EH (cell line): ENCODE measurements at places on chromosomes 1 and 21.

DNA sequence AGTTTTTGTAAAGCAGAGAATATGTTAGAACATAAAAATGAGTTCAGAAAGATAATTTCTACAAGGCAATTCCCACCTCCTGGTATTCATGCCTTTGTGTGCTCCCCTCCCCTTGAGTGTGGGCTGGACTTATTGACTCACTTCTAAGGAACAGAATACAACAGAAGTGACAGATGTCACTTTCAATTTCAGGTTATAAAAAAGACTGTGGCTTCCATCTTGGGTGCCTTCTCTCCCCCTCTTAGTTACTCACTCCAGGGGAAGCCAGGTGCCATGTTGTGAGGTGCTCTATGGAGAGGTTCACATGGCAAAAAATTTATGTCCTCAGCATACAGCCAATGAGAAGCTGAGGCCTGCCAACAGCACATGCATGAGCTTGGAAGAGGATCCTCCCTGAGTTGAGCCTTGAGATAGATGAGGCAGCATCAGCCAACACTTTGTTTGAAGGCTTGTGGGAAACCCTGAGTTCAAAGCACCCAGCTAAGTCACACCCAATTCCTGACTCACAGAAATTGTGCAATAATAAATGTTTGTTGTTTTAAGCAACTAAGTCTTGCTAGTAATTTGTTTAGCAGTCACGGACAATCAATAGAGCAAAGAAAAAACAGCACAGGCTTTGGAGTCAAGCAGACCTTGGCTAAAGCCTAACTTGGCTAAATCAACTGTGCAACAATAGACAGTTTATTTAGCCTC is 73.5 kb upstream of the NGF start:
- peak; percentile 87 for DNase-seq

DNA sequence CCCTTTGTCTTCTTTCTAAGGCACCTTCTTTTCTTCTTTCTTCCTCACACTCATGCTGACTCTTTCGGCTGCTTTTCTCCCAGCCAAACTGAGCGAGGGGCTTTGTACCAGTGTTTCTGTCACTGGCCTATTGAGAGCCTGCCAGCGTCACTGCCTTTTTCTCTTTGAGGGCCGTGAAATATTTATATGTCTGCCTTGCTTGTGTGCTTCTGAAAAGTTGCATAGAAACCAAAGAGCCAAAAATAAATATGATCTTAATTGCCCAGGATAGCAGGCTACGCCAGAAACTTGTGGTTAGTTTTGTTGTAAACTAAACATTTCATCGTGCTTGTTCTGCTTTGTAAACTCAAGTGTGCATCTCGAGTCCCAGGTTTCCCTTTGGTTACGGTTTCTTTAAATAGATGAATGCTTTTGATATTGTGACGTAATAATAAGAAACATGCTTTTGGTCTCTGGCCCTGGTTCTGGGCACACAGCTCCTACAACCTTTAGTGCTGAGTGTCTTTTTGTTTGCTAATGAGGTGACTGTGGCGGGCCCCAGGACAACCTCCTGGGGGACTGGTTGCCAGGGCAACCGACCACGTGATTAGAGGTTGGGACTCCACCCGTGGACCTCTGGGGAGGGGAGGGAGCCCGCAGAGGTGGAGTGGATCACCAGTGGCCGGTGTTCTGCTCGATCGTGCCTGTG is 10.8 kb downstream of the SLC37A1 start:
- DNase-seq = peak; percentile 51

GRCh38 chr1:53572065-53572814 is 113.0 kb downstream of the DMRTB1 start:
- DNase-seq = peak; percentile 91

- DNase-seq = no peak
These were observed 97.2 kb downstream of the PCBP3 start for GRCh38 chr21:45740491-45741357.

DNA sequence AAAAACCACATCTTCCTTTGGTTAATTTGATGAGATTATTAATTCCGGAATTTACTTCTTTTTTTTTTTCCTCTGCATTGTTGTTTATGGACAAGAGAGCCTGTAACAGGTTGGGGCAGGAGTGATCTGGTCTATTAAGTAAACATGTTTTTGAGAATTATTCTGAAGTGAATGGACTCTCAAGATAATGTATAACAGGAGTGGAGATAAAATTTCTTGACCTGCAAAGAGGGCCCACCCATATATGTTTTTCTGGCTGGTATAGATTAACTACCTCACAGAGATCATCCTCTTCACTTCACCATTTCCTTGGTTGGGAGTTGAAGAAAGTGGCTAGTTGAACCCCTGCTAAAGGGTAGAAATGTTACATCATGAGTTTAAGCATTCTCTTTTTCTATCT is 10.7 kb downstream of the DDI2 start:
- DNase-seq = no peak

DNA sequence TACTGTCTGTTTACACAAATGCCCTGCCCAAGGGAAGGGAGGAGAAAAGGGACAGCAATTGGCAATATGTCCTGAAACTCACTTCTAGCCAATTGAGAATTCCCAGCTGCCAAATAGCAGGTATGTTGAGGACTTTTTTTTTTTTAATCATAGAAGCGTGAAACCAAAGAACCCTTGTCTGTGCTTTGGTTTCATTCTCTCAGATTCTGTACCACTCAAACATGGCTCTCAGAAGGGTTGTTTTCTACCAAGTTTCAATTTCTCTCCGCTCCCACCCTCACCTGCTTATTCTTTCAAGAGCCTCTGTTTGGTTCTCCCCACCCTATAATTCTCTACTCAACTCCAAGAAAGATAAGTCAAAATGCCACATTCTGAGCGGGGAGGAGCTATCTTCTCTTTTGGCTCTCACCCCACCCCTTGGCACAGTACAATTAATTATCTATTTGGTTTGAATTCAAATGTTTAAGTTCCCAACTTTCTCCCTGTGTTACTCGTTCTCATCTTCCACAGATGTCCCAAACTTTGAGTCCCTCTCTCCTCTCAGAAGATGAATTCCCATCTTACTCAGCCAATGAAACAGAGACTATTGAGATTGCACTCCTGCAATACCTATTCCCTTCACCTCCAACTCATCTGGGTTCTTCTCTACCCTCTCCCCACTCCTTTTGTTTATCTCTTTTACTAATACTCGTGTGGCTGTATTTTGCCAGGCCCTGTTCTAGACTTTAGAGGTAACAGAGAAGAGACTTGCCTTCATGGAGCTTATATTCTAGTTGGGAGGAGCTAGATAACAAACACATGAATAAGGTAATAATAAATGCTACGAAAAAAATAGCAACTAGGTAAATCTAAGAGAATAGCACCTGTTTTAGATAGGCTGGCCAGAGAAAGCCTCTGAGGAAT is 3.9 kb upstream of the TP53BP2 start:
- DNase-seq = no peak

- no peak for DNase-seq
These were observed 22.1 kb downstream of the CYB5RL start for GRCh38 chr1:54177726-54178125.

DNA sequence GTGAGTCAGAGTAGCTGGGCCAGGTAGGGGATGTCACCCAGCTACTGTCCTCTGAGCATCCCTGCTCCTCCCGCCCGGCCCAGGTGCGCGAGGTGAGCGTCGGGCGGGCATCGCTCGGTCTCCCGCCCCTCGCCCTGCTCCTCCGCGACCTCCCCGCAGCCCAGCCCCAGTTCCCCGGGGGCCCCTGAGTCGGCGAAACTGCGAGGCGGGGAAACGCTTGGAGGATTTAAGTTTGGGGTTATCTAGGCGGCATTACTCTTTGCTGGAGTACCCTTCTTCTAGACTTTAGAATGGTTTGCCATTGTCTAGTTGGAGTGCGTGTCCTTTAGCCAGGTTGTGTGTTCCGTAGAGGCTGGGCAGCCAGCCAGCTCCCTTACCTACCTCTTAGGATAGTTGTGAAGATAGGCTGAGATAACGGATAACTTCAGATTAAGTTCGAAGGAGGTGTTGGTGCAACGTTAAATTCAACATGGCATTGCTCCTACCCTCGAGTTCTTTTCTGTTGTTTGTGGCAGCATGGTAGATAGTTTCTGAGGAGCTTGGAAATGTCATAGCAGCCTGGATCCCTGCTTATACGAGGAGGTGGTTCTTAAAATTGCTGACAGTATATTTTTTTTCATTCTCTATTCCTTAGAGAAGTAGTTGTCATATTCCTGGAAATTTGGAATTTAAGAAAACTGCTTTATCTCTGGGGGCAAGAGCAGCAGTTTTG is 697 bp downstream of the AGO3 start:
- peak; percentile 14 for DNase-seq

- no peak for DNase-seq
These were observed 408.0 kb upstream of the KAZN start for GRCh38 chr1:14190508-14190907.

DNA sequence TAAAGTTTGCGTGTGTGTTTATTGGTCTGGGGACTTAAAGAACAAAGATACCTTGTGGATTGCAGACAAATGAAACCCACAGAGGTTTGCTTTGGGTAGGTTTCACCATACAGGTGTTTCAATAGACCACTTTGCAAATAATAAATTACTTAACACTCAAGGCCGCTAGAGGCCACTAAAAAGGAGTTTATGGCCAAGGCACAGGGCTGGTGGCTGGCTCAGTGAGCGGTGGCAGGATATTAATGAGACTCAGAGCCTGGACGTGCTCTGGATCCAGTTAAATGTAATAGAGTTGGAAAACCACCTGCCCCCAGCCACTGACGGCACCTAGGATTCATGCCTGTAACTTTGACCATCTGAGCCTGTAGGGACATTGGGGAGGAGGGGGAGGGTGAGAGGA is 44.5 kb downstream of the LRRC38 start:
- DNase-seq = no peak

GRCh38 chr1:161390559-161390858 is 22.8 kb upstream of the CFAP126 start:
- no peak for DNase-seq

DNA sequence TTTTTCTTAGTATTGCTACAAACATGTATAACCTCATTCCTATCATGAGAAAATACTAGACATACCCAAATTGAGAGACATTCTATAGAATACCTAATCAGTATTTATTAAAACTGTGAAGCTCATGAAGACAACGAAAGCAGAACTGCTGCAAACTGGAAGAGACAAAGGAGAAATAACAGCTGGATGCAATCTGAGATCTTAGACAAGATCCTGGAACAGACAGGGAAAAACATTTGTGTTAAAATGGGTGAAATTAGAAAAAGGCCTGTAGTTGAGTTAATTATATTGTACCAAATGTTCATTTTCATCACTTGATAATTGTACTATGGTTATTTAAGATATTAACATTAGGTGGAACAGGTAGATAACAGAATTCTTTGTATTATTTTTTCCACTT is 392.0 kb downstream of the PLPP3 start:
- no peak for DNase-seq

GRCh38 chr1:173420330-173420806 is 56.8 kb upstream of the PRDX6 start:
- DNase-seq = peak; percentile 85

- DNase-seq = no peak
These were observed 124.9 kb upstream of the VAMP3 start for GRCh38 chr1:7646164-7646563.

GRCh38 chr1:221805121-221805520 is 63.2 kb upstream of the DUSP10 start:
- no peak for DNase-seq

- no peak for DNase-seq
These were observed 35.3 kb downstream of the FAAH start for GRCh38 chr1:46429436-46429835.

- no peak for DNase-seq
These were observed 68.0 kb downstream of the FAAP20 start for GRCh38 chr1:2126331-2127186.

GRCh38 chr1:76317299-76317900 is 242.9 kb downstream of the ST6GALNAC3 start:
- DNase-seq = no peak

- peak; percentile 84 for DNase-seq
These were observed 96.6 kb downstream of the PTPN14 start for GRCh38 chr1:214454569-214455396.

DNA sequence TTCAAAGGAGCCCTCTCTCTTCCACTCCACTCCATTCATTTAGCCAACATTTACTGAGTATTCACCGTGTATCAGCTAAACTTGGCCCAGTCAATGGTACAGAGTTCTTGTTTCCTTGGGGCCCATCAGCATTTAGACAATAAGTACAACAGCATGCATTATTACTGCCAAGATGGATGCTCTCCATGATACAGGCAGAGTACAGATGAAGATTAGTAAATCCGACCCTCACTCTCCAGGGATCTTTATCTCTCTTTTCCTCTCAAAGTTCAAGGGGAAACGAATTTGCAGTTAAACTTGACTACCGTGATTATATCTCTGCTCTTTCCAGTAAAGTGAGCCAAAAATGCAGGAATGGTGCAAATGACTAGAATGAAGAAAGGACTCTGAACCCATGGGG is 184.6 kb upstream of the DUSP10 start:
- no peak for DNase-seq

DNA sequence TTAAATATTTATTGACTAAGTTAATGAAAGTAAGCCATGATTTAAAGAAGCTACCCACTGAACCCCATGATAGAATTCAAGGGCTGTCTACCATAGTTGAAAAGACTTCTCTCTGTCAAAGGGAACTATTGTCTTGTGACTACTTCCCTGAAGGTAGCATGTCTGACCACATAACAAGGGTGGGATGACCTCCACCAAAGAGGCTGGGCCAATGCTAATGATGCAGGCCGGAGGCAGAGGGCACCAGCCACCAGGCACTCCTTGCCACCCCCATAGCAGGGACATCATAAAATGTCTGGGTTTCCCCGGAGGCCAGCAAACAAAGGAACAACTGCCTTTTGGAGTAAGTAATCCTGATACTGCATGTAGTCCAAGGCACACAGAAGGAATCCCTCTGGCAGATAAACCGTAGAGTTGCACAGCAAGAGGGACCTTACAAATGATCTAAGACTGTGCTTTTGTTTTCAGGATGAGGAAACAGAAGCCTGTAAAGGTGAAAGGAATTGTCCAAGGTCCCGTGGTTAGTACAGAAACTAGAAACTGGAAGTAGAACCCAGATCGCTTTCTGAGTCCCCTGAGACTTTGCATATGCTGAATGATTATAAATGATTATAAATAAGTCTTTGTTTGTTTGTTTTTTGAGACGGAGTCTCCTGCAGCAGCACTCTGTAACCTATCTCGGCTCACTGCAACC is 33.5 kb upstream of the ITPKB start:
- DNase-seq = no peak

DNA sequence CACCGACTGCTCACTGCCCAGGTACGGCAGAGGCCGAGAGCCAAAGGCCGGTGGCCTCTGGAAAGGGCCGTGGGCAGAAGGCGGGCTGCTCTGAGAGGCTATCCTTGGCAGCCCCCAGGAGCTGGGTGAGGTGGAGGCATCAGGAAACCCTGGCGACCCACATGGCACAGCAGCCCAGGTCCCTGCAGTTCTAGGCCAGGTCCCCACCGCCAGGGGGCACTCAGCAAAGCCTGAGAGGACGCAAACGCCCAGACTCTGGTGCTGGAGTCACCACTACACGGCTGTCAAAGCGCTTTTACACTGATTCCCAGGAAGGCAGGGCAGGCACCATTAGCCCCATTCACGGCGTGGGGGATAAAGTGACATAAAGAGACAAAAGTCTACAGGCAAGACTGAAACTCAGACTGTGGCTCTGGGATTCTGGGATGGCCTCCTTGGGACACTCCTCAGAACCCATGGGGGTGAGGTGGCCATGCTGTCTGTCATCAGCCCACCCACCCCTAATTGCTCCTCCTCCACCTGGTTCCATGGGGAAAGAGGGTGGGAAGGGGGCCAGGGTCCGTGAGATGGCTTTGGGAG is 4.9 kb downstream of the PLEKHG5 start:
- peak; percentile 85 for DNase-seq
